Glomerular endothelial cell (primary cell): ENCODE measurements at places on chromosomes 3 and 15. TPM values are rescaled to one million over a fixed set of nuclear protein-coding genes. Genes with fewer than 3 reads are reported as not detected.

The EPB42 gene
- not detected in 2 replicates for total RNA-seq

The BCHE gene
- 29.0 and 29.1 TPM in 2 replicates for total RNA-seq

The GABRR3 gene
- total RNA-seq, result not detected in 2 replicates

The LRRC28 gene
- 24.4 and 27.1 TPM in 2 replicates for total RNA-seq

The LRRC3B gene
- not detected in 2 replicates for total RNA-seq

The EID1 gene
- 272 and 293 TPM in 2 replicates for total RNA-seq

The FBXO40 gene
- not detected in 2 replicates for total RNA-seq

The ZIC4 gene
- total RNA-seq, result not detected in 2 replicates

The KCNH8 gene
- not detected in 2 replicates for total RNA-seq

The STAC gene
- 6.3 and 7.4 TPM in 2 replicates for total RNA-seq

The SLC22A14 gene
- 0.18 TPM in 1 of 2 replicates, not detected in the other for total RNA-seq

The DNASE1L3 gene
- total RNA-seq, result 0.78 and 1.5 TPM in 2 replicates

The RBMS3 gene
- 24.0 and 36.8 TPM in 2 replicates for total RNA-seq

The AGBL1 gene
- total RNA-seq, result not detected in 2 replicates

The HRH1 gene
- 13.3 and 23.5 TPM in 2 replicates for total RNA-seq

The CD96 gene
- total RNA-seq, result not detected in 2 replicates
